Left colon (tissue), 2 donors: ENCODE measurements at places on chromosomes 4 and X. TPM values are rescaled to one million over a fixed set of nuclear protein-coding genes. Genes with fewer than 3 reads are reported as not detected.

FGFR3 gene
- total RNA-seq, result 46.5 TPM

VSIG4 gene
- total RNA-seq, result 15.4 TPM

TMEM144 gene
- total RNA-seq, result 33.4 TPM

ATG4A gene
- 21.4 TPM for total RNA-seq

AGTR2 gene
- not detected for total RNA-seq

SLC30A9 gene
- total RNA-seq, result 69.4 TPM

LAGE3 gene
- 11.5 TPM for total RNA-seq

MFSD8 gene
- 28.4 TPM for total RNA-seq

CFAP99 gene
- 0.46 TPM for total RNA-seq

F9 gene
- total RNA-seq, result not detected

HHIP gene
- 6.1 TPM for total RNA-seq

RHOXF2 gene
- not detected for total RNA-seq

COX7B2 gene
- total RNA-seq, result not detected

GRCh38 chrX:30008031-30008430, 207.3 kb upstream of the MAGEB2 start:
- no peak for DNase-seq

DNA sequence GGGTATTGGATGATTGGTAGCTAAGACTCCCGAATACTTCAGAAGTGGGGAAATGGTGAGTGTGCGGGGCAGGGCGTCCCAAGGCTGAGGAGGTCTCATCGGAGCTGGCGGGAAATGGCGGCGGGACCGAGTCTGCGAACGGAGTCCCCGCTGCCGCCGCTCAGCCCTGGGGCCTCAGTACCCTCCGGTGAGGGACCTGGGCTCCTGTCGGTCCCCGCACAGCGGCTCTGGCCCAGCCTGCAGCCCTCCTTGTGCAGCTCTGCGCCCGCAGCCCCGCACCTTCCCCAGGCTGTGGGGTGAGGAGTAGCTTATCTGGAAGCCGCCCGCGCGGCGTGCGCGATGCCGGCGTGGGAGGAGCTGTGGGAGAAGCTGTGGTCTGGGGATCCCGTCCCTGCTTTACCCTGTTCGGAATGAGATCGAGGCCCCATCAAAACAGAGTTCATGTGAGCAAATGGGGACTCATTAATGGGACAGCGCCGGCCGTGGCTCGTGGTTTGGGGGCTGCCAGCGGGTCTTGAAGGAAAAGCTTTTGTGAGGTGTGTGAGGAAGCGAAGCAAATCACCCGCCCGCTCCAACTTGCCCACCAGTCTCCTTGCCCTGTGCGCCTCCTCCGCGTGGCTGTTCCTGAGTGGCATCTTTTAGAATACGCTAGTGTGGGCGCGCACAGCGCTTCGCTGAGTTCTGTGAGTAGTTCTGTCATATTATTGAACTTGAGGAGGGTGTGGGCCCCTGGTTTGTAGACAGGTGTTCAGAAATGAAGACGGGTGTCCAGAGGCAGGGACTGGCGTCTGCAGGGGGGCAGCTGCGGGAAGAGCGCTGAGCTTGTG, 531 bp downstream of the ZNF141 start:
- no peak for DNase-seq

- no peak for DNase-seq
Measured at GRCh38 chr4:22524895-22525294, 9.0 kb upstream of the ADGRA3 start.

DNA sequence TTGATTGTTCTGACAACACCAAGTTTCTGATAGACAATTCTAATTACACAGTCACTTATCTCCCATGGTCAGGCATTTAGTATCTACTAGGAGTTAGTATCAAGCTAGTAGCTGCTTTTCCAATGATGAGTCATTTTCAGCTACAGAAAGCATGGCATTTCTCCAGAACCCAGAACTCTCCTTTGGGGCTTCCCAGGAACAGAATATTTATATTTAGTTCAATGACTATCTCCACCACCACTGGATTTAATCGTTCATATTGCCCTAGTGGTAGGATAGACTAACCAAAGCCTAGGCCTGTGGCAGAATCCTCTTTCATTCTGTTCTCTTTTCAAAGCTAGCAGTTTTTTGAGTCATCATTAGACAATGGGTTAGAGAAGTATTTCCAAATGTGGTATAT, 569.4 kb downstream of the GABRG1 start:
- no peak for DNase-seq

DNA sequence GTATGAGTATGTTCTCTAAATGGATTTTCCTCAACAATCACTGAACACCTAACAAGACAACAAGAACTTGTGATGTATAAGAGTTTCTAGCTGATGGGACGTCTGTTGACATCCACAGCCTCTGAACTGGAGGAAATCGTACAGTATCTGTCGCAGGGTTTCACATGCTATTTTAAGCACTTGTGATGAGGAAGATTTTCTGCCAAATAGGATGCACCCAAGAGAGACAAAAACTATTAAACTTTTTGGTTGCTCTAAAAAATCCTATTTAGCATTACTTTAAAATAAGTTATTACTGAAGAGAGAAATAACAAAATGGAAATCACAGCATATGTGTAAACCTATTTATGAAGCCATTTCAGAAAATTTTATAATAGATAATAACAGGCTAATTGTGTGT, 356.1 kb upstream of the SLC7A11 start:
- no peak for DNase-seq

GRCh38 chr4:3638080-3638795, 106.0 kb upstream of the LRPAP1 start:
- no peak for DNase-seq

GRCh38 chr4:17494258-17495190, 17.4 kb downstream of the QDPR start:
- no peak for DNase-seq

GRCh38 chr4:100056701-100057100, 106.6 kb upstream of the H2AZ1 start:
- DNase-seq, result no peak

DNA sequence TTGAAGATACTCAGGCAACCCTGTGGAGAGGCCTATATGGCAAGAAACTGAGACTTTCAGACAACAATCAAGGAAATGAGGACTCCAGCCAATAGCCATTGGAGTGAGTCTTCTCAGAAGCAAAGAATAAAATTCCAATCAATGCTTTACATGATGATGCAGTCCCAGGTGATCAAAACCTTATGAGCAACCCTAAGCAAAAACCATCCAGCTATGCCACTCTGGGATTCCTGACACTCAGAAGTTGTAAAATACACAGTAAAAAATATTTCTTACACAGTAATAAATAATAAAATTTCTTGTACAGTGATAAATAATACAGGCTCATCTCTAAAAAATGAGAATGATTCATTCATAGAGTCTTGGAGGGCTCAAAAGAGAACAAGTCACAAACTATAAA, 150.6 kb downstream of the IL15 start:
- no peak for DNase-seq

GRCh38 chr4:35151816-35152572, 1092.3 kb downstream of the ARAP2 start:
- DNase-seq, result no peak

GRCh38 chrX:136195247-136195646, 47.9 kb downstream of the FHL1 start:
- DNase-seq, result no peak

DNA sequence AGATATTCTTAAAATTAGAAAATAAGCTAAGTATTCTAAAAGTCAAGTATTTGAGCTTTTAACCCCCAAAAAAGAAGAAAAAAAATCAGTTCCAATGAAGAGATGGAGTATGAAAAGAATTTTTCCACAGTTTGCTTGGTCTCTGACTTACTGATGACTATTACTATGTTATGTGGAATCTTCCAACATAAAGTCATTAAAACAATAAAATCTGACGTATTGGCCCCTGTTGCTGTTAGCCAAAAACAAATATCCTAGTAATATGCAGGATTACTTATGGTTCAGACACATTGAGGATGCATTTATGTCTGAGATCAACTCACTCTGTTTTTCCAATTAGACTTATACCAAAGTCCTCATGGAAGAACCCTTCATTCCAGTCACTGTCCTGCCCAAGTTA, 517.2 kb upstream of the ADGRL3 start:
- DNase-seq, result no peak

GRCh38 chrX:111127038-111127437, 31.0 kb downstream of the PAK3 start:
- DNase-seq, result no peak

DNA sequence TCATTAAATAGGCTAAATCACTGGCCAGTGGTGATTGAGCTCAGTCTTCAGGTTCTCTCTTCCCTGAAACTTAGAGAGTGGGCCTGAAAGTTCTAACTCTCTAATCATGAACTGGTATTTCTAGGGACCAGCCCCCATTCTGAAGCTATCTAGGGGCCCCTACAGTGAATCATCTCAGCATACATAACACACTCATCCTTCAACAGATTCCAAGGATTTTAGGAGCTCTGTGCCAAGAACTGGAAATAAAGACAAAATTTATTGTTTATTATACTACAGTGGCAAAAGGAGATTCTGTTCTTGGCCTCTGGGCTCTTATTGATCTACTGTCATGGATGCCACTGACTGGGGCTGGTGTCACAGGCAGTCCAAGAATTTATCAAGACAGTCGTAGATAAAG, 263.8 kb upstream of the IGFBP7 start:
- no peak for DNase-seq

DNA sequence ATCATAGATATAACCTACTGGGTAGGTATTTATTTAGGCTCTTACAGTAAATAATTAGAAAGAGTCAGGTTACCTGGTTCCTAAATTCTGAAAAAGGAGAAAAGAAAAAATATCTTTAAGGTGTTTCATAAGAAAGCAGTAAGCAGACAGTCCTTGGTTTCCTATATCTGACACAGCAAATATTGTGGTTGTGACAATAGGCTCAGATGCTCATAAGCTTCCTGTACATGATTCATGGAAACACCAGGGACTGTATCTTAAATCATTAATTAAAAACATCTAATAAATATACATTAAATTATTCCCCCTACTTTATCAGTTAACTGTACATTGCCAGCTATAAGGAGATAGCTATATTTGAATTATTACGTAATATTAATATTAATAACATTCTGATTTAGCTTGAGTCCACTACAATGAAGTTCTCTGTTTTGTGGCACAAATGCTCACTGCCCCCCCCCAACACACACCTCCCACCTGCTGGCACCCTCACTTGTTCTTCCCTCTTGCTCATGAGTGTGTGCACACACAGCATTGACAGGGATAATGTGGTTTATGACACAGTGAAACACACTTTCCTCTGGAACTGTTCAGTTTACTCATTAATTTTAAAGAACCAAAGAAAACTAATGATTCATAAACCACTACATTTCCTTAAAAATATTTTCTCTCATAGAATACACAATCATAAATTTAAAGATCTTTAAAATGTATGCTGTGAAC, 187.4 kb downstream of the NR3C2 start:
- no peak for DNase-seq

DNA sequence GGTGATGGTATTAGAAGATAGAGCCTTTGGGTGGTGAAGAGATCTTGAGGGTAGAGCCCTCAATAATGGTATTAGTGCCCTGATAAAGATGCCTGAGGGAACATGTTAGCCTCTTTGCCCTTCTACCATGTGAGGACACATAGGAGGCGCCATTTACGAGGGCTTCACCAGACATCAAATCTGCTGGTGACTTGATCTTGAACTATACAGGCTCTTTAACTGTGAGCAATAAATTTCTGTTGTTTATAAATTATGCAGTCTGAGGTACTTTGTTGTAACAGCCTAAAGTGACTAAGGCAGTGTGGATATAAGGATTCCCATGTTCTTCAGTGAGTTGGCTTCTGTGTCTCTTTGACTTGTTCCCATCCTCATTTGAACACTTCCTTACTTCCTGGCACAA, 11.8 kb downstream of the MOB1B start:
- DNase-seq, result no peak

GRCh38 chr4:158166701-158167100, 6.1 kb downstream of the GASK1B start:
- DNase-seq, result no peak

DNA sequence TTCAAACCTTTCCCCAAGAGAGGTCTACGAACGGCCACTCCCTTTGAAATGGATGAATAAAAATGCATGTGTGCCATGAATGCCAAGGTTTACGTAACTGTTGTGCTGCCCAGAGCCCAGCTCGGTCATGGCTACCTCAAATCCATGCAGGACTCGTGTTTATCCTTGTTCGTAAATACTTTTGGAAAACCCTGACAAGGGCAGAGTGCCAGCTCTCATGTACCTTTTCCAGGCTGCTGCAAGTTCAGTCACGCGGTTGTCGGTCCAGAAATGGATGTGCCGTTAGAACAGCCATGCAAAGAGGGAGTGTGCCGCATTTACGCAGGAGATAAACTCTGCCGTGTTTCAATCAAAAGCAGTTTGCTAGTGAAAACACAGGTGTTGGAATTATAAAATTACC, 123.4 kb downstream of the AMELX start:
- DNase-seq, result no peak

- DNase-seq, result no peak
Measured at GRCh38 chr4:33722800-33723516, 2521.4 kb downstream of the ARAP2 start.

GRCh38 chr4:167419468-167420140, 185.3 kb upstream of the SPOCK3 start:
- no peak for DNase-seq

DNA sequence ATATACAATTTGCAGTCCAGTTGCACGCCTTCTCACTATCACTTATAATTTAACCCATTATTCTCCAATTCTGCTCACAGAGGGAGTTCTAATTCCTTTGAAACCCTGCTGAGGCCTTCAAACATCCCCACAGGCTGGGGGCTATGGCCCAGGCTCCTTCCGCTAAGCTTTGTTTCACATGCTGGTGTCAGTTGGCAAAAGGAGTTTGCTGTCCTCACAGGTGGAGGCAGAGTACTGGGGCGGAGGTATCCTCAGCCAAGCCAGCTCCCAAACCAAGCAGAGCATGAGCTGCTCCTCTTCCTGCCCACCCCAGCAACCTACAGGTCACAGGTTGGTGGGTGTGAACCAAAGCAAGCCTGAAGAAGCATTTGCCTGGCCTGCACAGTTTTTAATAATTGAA, 21.5 kb downstream of the BTC start:
- DNase-seq, result no peak

GRCh38 chr4:36332782-36333131, 51.3 kb downstream of the DTHD1 start:
- no peak for DNase-seq

- no peak for DNase-seq
Measured at GRCh38 chr4:85808864-85809263, 333.9 kb downstream of the ARHGAP24 start.

GRCh38 chr4:148834804-148835631, 392.8 kb upstream of the NR3C2 start:
- no peak for DNase-seq

- no peak for DNase-seq
Measured at GRCh38 chr4:3747581-3747904, 18.6 kb upstream of the ADRA2C start.
